ENCODE measurements at places on chromosomes 16 and 17. TPM values are rescaled to one million over a fixed set of nuclear protein-coding genes. Genes with fewer than 3 reads are reported as not detected.

FBXW10 gene
- 0.23 TPM for total RNA-seq

DNA sequence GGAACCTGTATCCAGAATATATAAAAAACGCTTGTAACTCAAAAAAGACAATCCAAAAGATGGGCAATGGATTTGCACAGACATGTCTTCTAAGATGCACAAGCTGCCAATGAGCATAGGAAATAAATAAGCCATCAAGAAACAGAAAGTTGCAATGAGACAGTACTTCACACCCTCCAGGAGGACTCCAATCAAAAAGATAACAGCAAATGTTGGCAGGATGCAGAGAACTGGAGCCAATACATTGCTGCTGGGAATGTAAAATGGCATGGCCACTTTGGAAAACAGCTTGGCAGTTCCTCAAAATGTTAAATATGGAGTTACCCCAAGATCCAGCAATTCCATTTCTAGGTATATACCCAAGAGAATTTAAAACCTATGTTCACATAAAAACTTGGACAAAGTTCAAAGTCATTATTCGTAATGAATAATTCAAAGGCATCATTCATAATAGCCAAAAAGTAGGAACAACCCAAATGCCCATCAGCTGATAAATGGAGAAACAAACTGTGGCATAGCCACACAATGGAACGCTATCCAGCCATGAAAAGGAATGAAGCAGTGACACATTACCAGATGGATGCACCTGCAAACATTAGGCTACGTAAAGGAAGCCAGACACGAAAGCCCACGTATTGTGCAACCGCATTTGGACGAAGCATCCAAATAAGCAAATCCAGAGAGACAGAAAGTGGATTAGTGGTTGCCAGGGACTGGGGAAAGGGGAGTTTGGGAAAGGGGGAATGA, 25.6 kb downstream of the GGA2 start:
- no peaks in the 10 kb centered on the region for H3K4me1 ChIP-seq
- peaks cover 50% of the 10 kb centered on the region for H3K36me3 ChIP-seq
- DNase-seq: no peak
- H3K27ac ChIP-seq: no peak overlapping the region
- H3K27me3 ChIP-seq: no peaks in the 10 kb centered on the region

SMPD3 gene
- 0.37 TPM for total RNA-seq

- no peak overlapping the region for H3K27ac ChIP-seq
- H3K4me1 ChIP-seq: peaks cover 3% of the 10 kb centered on the region
- DNase-seq: no peak
- peaks cover 18% of the 10 kb centered on the region for H3K27me3 ChIP-seq
- H3K4me3 ChIP-seq: no peak overlapping the region
- H3K36me3 ChIP-seq: no peaks in the 10 kb centered on the region
These were observed 41.3 kb downstream of the COX4I1 start for GRCh38 chr16:85840801-85841200.

KCNH6 gene
- not detected for total RNA-seq

GRCh38 chr16:3186946-3187690, 886 bp upstream of the OR1F1 start:
- H3K36me3 ChIP-seq: peaks cover 7% of the 10 kb centered on the region
- peaks cover 68% of the 10 kb centered on the region for H3K27me3 ChIP-seq
- H3K27ac ChIP-seq: no peak overlapping the region
